Airway epithelial cell (primary cell): ENCODE measurements at places on chromosomes 4 and X. TPM values are rescaled to one million over a fixed set of nuclear protein-coding genes. Genes with fewer than 3 reads are reported as not detected.

Gene GPC4
- total RNA-seq: 3.1 and 3.3 TPM in 2 replicates

Gene PFKFB1
- total RNA-seq: not detected in 2 replicates

Gene DMRTC1
- total RNA-seq: not detected in 2 replicates

Gene AFAP1
- 15.8 and 18.3 TPM in 2 replicates for total RNA-seq

Gene EXOSC9
- 33.2 and 51.2 TPM in 2 replicates for total RNA-seq

Gene UGT8
- total RNA-seq: 1.2 and 2.2 TPM in 2 replicates

Gene EDNRA
- 5.0 and 5.4 TPM in 2 replicates for total RNA-seq

Gene SPACA5
- not detected in 2 replicates for total RNA-seq

Gene EMCN
- total RNA-seq: not detected in 2 replicates

Gene UCP1
- not detected in 2 replicates for total RNA-seq

Gene CXCL11
- total RNA-seq: 0.07 TPM in 1 of 2 replicates, not detected in the other

Gene CNGA1
- 1.4 and 5.1 TPM in 2 replicates for total RNA-seq

Gene RBMXL3
- not detected in 2 replicates for total RNA-seq

Gene GUCY1A1
- 6.9 and 8.5 TPM in 2 replicates for total RNA-seq

Gene TRO
- 1.2 and 1.6 TPM in 2 replicates for total RNA-seq

Gene PNPLA4
- 35.8 and 41.9 TPM in 2 replicates for total RNA-seq

Gene TMEM271
- total RNA-seq: not detected in 2 replicates

Gene CT47B1
- total RNA-seq: not detected in 2 replicates

Gene MAGEA2B
- not detected in 2 replicates for total RNA-seq

Gene LYAR
- 28.7 and 37.1 TPM in 2 replicates for total RNA-seq

Gene STBD1
- 1.1 and 2.1 TPM in 2 replicates for total RNA-seq

Gene HS6ST2
- 6.5 and 7.4 TPM in 2 replicates for total RNA-seq

Gene CXCL3
- total RNA-seq: 2.2 and 5.0 TPM in 2 replicates

Gene DKK2
- 0.49 and 0.56 TPM in 2 replicates for total RNA-seq

Gene KDM6A
- total RNA-seq: 24.0 and 38.7 TPM in 2 replicates

Gene GPR50
- total RNA-seq: not detected in 2 replicates

Gene ENPEP
- total RNA-seq: 0.07 TPM in 1 of 2 replicates, not detected in the other

Gene PNMA6A
- 0.35 TPM in 1 of 2 replicates, not detected in the other for total RNA-seq

Gene ANOS1
- 0.56 and 1.1 TPM in 2 replicates for total RNA-seq

Gene CITED1
- 0.28 and 0.33 TPM in 2 replicates for total RNA-seq

Gene NAA11
- not detected in 2 replicates for total RNA-seq

Gene GPR173
- total RNA-seq: 0.28 TPM in 2 replicates

Gene ALG13
- total RNA-seq: 23.1 and 28.0 TPM in 2 replicates

Gene POU4F2
- not detected in 2 replicates for total RNA-seq

Gene XAGE2
- total RNA-seq: not detected in 2 replicates

Gene UGT2B15
- 1.2 TPM in 1 of 2 replicates, not detected in the other for total RNA-seq

Gene PLA2G12A
- 34.5 and 41.5 TPM in 2 replicates for total RNA-seq

Gene IL2
- total RNA-seq: not detected in 2 replicates

Gene CFAP99
- not detected in 2 replicates for total RNA-seq

Gene MAGEE1
- 2.5 TPM in 2 replicates for total RNA-seq

Gene COX7B2
- total RNA-seq: not detected in 2 replicates

Gene RS1
- not detected in 2 replicates for total RNA-seq

Gene TAPT1
- total RNA-seq: 4.6 and 7.7 TPM in 2 replicates
